ENCODE measurements at places on chromosomes 3 and 15. TPM values are rescaled to one million over a fixed set of nuclear protein-coding genes. Genes with fewer than 3 reads are reported as not detected.

- DNase-seq: no peak
These were observed 16.9 kb upstream of the IGSF10 start for GRCh38 chr3:151477591-151478334.

- DNase-seq: peak; percentile 80
These were observed 33.5 kb downstream of the BCL2L10 start for GRCh38 chr15:52078876-52079700.

DNA sequence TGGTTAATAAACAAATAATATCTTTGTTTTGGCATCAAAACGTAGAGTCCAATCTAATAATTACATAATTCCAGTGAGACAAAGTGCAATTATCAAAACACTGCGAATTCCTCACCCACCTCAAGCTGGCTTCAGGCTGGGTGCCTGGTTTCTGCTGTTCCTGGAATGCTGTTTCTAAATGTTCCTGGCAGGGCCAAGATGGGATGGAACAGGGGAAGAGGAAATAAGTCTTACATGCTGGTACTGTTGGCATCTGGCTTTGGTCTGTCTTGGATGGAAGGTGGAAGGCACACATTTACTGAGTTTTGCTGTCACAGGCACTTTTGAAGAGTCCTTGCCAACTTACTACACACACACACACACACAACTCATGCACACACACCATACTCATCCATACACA, 101.9 kb upstream of the SLCO3A1 start:
- no peak for DNase-seq

- DNase-seq: no peak
These were observed 47.3 kb downstream of the PLSCR2 start for GRCh38 chr3:146421819-146422759.

GRCh38 chr3:53665608-53666425, 171.4 kb downstream of the CACNA1D start:
- DNase-seq: no peak

GRCh38 chr15:93025625-93025982, 63.4 kb downstream of the RGMA start:
- no peak for DNase-seq

GRCh38 chr3:191094057-191094845, 104.8 kb upstream of the OSTN start:
- DNase-seq: no peak

DNA sequence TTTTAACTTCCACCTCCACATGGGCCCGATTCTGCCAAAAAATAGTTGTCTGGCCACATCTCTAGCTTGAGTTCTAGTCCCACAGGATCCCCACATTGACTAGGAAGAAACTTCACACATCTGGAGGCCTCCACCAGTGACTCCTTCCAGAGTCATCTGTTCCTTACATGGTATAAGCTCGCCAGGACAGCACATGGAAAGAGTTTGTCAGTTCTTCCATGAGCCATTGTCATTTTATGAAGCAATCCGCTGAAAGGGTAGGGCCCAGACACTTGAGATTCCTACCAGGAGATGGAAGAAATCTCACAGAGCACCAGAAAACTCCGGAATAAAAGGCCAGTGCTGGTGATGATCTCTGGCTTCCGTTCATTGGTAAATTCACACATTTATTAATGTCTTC, 350.5 kb upstream of the ICE2 start:
- DNase-seq: no peak

- DNase-seq: no peak
These were observed 861.6 kb downstream of the ROBO1 start for GRCh38 chr3:78906245-78906644.

- no peak for DNase-seq
These were observed 22.8 kb downstream of the FEM1B start for GRCh38 chr15:68300115-68300940.

LDHAL6B gene
- not detected for total RNA-seq

THRB gene
- total RNA-seq: 40.2 TPM

SLC9C1 gene
- 0.48 TPM for total RNA-seq
